ENCODE measurements at places on chromosomes 7 and 10. TPM values are rescaled to one million over a fixed set of nuclear protein-coding genes. Genes with fewer than 3 reads are reported as not detected.
A peak's percentile ranks its signal among the peaks of the same experiment; 100 is the strongest.

GRCh38 chr10:109386921-109387320, 536.4 kb downstream of the XPNPEP1 start:
- H3K36me3 ChIP-seq = no peaks in the 10 kb centered on the region
- no peaks in the 10 kb centered on the region for H3K27me3 ChIP-seq
- no peak for DNase-seq
- no peak overlapping the region for H3K27ac ChIP-seq

GRCh38 chr10:114876602-114877300, 55.2 kb downstream of the FHIP2A start:
- H3K4me3 ChIP-seq = no peak overlapping the region
- H3K4me1 ChIP-seq = peaks cover 33% of the 10 kb centered on the region
- no peaks in the 10 kb centered on the region for H3K36me3 ChIP-seq
- DNase-seq = peak; percentile 65
- H3K27me3 ChIP-seq = no peaks in the 10 kb centered on the region
- H3K27ac ChIP-seq = peak overlapping the region; percentile 80

DNA sequence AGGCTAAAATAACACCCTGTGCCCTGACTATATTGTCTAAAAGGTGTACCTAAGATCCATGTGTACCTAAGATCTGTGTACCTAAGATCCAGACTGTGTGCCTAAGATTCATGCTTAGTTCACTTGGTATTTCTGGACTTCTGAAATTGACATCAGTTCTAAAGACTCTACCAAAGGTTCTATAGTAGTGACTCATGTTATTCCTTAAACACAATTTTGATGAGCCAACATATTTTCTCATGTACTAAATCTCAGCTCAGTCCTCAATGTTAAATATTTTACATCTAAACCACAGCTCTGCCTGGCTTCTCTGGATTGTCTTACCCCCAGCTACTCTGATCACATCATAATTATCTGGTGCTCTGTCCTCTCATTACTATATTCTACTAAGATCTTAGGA, 802.3 kb upstream of the SORCS1 start:
- H3K4me1 ChIP-seq = no peaks in the 10 kb centered on the region
- H3K36me3 ChIP-seq = no peaks in the 10 kb centered on the region
- no peak overlapping the region for H3K27ac ChIP-seq
- no peak for DNase-seq
- H3K27me3 ChIP-seq = no peaks in the 10 kb centered on the region
- H3K4me3 ChIP-seq = no peak overlapping the region

GRCh38 chr7:12111422-12112405, 99.4 kb upstream of the TMEM106B start:
- no peaks in the 10 kb centered on the region for H3K27me3 ChIP-seq
- H3K27ac ChIP-seq = no peak overlapping the region
- no peak overlapping the region for H3K4me3 ChIP-seq
- DNase-seq = no peak
- no peaks in the 10 kb centered on the region for H3K36me3 ChIP-seq

- H3K27me3 ChIP-seq = no peaks in the 10 kb centered on the region
- no peaks in the 10 kb centered on the region for H3K36me3 ChIP-seq
- H3K4me1 ChIP-seq = peaks cover 13% of the 10 kb centered on the region
These were observed 69.5 kb upstream of the ZNF438 start for GRCh38 chr10:31101123-31101522.

DNA sequence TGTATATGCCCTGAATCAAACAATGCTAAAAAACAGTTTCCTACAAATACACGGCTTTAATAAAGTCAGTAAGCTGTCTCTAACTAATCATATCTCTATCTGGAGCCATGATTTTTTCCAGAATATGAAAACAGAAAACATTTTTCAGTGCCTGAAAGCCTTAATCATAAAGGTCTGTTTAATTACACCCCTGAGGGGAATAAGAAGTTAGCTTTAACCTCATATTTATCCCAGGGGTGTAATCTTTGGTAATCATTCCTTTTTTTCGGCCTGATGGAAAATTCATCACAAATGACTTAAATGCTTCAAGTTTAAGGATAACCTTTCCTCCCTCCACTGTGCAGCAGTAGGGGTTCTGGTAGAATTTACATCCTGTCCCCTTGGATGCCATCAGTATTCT, 124.2 kb downstream of the ATE1 start:
- no peak for DNase-seq
- peaks cover 3% of the 10 kb centered on the region for H3K36me3 ChIP-seq
- H3K4me1 ChIP-seq = peaks cover 6% of the 10 kb centered on the region

Gene NEUROG3
- 0.43 TPM for total RNA-seq

Gene ARHGEF35
- total RNA-seq = 1.2 TPM

DNA sequence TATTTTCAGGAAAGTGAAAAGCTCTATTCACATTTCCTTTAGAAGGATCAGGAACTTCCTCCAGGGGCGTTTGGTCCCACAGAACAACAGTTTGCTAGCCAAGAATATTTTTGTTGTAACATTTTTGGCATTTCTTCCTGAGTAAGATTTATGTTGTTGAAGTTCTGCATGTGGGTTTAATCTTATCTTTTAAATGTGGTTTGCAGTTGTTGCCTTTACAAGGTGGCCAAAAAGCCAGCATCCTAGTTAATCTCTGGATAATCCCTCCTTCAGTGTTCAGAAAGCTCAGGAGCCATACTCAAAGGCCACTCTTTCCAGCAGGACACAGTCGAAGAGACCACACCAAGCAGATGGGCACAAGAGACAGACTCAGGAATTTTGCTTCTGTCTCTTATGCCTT, 30.0 kb downstream of the SLC26A4 start:
- no peak overlapping the region for H3K4me3 ChIP-seq
- no peak overlapping the region for H3K27ac ChIP-seq

DNA sequence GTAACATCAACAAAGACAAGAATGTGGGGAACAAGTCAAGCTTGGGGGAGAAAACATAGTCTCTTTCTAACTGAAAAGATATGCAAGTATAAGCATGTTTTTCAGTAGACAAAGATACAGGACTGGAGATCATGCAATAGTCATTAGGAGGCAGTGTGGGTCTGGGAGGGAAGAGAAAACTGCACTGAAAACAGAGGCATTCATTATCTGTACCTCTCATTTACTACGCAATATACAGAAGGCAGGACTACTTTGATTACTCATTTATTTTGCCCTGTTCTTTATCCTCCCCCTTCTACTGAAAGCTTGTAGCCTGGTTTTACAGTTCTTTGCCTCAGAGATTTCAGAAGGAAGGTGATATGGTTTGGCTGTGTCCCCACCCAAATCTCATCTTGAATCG, 341.2 kb downstream of the CRPPA start:
- no peak for DNase-seq
- H3K4me3 ChIP-seq = no peak overlapping the region
- H3K4me1 ChIP-seq = peaks cover 9% of the 10 kb centered on the region
- peaks cover 2% of the 10 kb centered on the region for H3K36me3 ChIP-seq

DNA sequence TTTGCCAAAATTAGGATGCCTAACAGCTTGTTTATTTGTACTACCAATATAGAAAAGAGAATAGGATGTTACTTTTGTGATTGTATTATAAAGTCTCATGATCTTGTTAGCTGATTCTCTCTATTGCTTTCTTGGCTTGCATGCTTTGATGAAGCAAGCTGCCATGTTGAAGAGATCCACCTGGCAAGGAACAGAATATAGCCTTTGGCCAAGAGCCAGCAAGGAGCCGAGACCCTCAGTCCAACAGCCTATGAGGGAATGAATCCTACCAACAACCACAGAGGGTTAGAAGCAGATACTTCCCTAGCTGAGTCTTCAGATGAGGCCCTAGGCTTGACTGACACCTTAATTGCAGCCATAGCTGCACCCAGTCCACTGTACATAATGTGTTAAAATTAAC, 41.2 kb downstream of the NEUROD6 start:
- no peak overlapping the region for H3K4me3 ChIP-seq
- no peaks in the 10 kb centered on the region for H3K27me3 ChIP-seq
- DNase-seq = no peak
- no peaks in the 10 kb centered on the region for H3K36me3 ChIP-seq
- H3K4me1 ChIP-seq = peaks cover 8% of the 10 kb centered on the region
- H3K27ac ChIP-seq = no peak overlapping the region

GRCh38 chr7:31971049-31971667, 99.0 kb downstream of the PDE1C start:
- H3K27ac ChIP-seq = no peak overlapping the region
- no peaks in the 10 kb centered on the region for H3K36me3 ChIP-seq
- H3K27me3 ChIP-seq = peaks cover 4% of the 10 kb centered on the region
- no peak for DNase-seq
- H3K4me1 ChIP-seq = no peaks in the 10 kb centered on the region
